Left ventricle myocardium superior (tissue), 1 donor: ENCODE measurements at places on chromosomes 6 and 20. TPM values are rescaled to one million over a fixed set of nuclear protein-coding genes. Genes with fewer than 3 reads are reported as not detected.

- DNase-seq: no peak
Measured at GRCh38 chr20:63473555-63474449, 1.3 kb upstream of the KCNQ2 start.

- no peak for DNase-seq
Measured at GRCh38 chr20:41992481-41992880, 374.3 kb upstream of the CHD6 start.

DNA sequence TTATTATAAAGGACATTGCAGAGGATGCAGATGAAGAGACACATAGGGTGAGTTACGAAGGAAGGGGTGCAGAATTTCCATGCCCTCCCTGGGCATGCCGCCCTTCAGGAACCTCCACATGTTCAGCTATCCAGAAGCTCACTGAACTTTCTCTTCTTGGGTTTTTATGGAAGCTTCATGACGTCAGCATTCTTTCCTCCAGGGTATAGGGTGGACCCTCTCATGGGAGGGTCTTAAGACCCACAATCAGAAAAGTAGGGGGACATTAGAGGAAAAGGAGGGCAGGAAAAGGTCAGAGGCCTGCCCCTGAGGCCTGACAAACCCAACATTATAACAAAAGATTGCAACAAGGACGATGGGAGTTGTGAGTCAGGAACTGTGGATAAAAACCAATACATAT, 14.6 kb upstream of the DCBLD1 start:
- no peak for DNase-seq

DNA sequence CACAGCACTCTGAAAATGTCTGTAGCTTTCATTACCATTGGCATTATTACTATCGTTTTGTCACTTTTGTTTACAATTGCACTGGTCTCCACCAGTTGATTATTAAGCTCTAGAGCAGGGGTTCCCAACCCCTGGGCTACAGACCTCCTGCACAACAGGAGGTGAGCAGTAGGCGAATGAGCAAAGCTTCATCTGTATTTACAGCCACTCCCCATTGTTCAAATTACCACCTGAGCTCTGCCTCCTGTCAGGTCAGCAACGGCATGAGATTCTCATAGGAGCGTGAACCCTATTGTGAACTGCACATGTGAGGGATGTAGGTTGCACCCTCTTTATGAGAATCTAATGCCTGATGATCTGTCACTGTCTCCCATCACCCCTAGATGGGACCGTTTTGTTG, 126.4 kb downstream of the ATXN1 start:
- DNase-seq: no peak

DNA sequence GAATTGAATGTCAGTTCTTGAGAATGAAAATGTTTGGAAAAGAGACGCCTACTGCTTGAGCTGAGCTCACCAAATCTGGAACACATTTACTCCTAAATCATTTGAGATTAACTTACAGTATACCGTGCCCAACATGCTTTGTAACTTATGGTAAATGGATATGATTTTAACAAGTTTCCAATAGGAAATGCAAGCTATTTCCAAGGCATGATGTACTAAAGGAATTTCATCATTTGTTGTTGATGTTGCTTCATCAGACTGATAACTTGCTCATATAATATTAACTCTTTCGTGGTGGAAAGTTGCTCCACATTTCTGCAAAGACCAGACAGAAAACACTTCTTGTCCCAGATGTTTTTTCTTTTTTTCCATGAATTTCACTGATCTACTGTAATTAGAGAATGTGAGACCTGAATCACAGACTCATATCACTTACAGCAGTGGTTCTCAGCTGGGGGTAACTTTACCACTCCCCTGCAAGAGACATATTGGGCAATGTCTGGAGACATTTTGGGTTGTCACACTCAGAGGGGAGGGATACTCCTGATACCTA, 116.6 kb upstream of the TRAF3IP2 start:
- no peak for DNase-seq

GRCh38 chr6:95693108-95693507, 115.8 kb downstream of the MANEA start:
- no peak for DNase-seq

Gene SLC17A1
- not detected for total RNA-seq

Gene BHLHE23
- not detected for total RNA-seq

Gene PAX1
- total RNA-seq: not detected

DNA sequence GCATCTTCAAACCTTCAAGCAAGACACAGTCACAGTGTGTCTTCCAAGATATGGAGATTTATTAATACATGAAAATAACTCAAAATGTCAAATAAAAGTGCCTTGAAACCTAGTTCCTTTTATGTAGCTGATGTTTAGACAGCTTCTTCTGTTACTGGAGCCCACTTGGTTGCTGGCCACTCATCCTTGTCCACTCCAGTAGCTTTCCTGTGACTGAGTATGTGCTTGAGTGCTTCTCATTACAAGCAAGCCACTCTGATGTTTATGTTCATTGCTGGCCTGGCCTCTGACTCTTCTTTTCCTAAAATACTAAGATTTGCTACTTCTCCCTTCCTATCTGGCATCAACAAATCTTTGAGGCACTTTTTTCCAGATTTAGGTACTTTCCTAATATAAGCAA, 545.2 kb upstream of the MAN1A1 start:
- DNase-seq: no peak

DNA sequence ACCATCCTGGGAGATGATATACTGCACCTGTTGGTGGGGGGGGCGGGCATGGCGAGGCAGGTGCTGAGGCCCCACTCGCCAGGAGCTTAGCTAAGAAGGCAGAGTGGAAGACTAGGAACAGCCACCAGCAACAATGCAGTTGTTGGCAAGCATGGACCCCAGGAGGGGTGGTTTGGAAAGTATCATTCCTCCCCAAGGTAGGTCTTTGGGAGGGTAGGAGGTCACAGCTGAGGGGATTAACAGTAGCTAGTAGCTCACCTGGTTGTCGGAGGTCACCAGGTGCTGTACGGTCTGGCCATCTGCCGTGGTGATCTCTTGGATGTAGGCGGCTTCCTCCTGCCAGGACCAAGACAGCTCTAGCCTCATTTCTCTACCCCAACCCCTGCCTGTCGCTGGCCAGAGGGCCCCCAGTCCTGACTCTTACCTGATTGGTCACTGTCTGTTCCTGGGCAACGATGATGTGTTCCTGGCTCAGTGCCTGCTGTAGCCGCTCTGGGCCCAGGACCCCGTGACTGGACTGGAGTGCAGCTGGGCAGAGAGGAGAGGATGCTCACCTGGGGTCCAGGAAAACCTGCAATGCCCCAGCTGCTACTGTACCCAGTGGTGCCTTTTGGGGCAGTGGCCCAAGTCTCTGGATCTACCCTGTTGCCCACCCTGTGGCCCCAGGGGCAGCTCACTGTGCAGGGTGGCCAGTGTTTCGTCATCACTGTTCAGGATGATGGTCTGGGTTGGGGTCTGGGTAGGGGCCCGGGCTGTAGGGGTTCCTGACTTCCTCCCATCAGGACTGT, 15.3 kb downstream of the PCIF1 start:
- DNase-seq: peak; percentile 25

Gene PKIB
- total RNA-seq: 0.35 TPM

- no peak for DNase-seq
Measured at GRCh38 chr6:19356692-19357091, 480.5 kb upstream of the ID4 start.

- DNase-seq: peak; percentile 51
Measured at GRCh38 chr20:50663095-50663821, 28.1 kb downstream of the RIPOR3 start.
